NCI-H526 (cell line): ENCODE measurements at places on chromosomes 1 and 21.

GRCh38 chr1:15100121-15100879 lies 53.2 kb upstream of the TMEM51 start:
- DNase-seq = peak; percentile 40

DNA sequence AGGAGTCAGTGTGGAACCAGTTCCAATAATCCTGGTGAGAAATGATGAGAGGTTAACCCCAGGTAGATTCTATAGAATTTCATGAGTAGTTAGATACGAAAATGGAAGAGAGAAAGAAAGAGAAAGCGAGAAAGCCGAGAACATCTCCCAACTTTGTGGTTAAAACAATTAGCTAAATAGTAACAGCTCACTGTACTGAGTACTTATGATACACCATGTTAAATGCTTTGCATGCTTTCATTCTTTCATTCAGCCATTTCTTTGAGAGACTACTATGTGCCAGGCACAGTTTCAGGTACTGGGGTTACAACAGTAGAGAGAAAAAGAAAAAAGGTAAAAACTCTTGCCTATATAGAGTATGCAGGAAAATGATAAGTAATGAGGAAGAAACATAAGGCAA lies 109.7 kb upstream of the SYT6 start:
- DNase-seq = no peak

- DNase-seq = no peak
Observed at GRCh38 chr1:7671676-7672075, 99.4 kb upstream of the VAMP3 start.

DNA sequence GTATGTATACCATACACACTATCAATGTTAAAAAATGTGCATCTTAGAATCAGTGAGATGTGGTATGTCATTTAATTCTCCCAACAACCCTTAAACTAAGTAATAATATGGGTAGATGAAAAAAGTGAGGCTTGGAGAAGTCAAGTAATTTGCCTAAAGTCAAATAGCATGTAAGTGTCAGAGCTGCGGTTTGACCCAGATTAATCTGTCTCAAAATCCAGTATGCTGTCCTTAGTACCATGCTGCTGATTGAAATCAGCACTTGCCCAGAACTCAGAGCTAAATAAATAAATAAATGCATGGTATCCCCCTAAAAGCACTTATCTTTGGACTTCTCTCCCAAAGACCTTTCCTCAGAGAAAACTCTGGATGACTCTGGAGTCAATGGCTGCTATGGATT lies 16.7 kb downstream of the BCL9 start:
- peak; percentile 21 for DNase-seq

- no peak for DNase-seq
Observed at GRCh38 chr21:46397993-46398392, 60.7 kb upstream of the DIP2A start.

DNA sequence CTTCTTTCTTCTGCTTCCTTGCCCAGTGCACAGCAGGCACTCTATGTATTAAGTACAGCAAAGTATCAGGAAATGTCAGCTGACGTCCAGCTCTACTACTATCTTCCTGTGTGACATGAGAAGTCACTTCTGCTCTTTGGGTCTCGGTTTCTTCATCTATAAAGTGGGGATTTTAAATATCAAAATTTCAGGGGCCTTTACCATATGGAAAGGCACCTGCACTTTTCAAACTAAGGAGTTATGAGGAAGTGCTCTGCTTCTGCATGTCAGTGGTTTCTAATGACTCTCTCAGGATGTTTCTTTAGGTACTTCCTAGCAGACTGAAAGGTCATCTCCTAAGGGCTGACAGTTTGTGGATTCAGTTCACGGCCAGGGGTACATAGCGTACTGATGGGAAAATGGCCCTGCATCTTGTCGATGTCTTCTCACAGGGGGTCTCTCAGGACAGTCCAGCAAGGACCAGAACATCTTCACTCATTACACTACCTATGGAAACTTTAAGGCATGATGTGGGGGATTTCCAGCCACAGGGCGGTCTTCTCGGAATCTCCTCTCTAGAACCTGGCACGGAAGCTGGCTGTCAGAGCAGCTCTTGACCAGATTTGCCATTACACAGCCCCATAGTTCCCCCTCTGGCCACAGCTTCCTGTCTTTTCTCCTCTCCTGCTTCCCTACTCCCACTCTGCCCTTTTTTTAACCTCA lies 42.0 kb upstream of the MTF1 start:
- DNase-seq = no peak

DNA sequence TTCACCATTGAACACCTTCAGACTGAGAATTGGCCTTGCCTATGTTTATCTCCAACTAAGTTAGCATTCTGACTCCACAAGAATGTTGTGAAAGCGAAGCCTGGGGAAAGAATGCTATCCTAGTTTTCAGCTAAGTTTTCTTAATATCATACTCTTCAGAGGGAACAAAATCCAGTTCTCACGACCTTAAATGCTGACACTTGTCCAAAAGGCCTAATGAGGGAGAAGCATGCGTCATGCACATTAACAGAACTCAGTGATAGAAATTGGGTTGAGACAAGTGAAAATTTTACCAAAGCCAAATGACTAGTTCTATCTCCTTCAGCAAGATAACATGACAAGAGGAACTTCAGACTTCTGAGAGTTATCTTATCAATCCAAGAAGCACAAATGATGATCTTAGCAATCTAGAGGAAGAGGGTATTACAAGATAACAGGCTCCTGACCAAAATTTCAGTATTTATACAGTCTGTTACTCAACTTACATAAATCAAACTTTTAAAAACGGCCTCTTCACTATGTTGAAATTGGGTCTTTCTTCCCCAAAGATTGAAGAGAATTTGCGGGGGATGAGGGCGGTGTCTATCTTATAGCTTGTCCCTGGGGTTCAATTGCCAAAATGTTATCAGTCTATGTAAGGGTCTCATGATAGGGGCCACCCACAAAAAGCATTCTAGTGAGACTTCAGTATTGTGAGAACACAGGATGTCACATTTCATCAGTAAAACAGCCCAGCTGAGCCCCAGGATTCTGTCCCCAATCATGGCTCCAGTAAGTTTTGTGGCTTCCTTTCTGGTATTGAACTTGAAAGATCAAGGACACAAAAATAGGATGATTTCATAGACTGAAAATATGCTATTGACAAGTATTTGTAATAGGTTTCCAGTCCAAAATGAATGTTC lies 26.5 kb upstream of the SLC45A3 start:
- no peak for DNase-seq

DNA sequence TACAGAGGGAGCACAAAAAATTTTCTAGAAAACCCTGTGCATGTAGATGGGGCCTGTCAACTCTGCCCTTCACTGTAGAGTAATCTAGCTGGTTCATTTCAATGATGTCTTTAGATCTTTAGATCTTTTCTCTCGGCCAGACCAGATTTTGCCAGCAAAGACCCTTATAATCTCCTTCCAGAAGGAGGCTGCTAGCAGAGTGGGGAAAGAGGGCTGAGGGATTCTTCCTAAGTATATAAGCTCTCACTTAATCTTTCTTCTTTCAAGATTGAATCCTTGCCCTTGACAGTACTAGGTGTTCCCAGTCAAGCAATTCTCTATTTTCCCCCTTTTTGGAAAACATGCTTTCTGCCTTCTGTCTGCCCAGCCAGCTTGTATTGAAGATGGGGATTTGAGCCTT lies 34.3 kb downstream of the BCAS2 start:
- no peak for DNase-seq

DNA sequence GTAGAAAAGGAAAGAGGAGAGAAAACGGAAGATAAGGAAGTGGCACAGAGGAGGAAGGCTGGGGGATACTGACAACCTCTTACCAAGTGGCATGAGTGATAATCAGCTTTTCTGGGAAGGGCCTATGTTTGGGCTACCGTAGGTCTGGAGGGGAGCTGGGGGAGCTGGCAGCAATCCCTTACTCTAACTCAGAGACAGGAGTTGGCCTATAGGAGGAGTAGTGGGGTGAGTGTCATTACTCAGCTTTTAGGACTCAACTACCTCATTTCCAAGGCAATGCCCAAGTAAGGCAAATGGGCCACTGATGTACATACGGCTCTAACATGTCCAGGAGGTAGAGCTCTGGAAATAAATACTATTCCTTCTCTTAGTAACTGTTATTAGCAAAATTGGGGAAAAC lies 48.7 kb upstream of the DMRTA2 start:
- DNase-seq = no peak

- no peak for DNase-seq
Observed at GRCh38 chr1:3527774-3528173, 73.3 kb downstream of the ARHGEF16 start.

GRCh38 chr1:31937300-31938183 lies 626 bp downstream of the PTP4A2 start:
- no peak for DNase-seq

- no peak for DNase-seq
Observed at GRCh38 chr1:4048921-4049320, 148.8 kb upstream of the C1orf174 start.

DNA sequence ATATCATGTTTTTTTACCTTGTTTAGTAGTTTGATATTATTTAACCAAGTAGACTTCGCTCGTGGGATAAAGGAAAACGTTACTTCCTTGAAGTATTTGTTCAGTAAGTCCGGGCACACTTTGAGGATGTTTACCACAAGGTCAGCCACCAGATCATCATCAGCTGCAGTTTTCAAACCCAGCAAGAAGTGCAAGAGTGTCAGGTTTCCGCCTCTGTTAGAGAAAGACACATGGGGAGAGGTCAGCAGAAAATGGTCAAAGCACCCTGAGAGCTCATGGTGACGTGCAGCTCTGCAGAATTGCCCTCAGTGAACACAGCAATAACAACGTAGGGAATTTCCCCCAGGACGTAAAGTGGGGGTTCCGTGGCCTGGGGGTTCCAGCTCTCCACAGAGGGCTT lies 24.4 kb downstream of the URB1 start:
- no peak for DNase-seq

DNA sequence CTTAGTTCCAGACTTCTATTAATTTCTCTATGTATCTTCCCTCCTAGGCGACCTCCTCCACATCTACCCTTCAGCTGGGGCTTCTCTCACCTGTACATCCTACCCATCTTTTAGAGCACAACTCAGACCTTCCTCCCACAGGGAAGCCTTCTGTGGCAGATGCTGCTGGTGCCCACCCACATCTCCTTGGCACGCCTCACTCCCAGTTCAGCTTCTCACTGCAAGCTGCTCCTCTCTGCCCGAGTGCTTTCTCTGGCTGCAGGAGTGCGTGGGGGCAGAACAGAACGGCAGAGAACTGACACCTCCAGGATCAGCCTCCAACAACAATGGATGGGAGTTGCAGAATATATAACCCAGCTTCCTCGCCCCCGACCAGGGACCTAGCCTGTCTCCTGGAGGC lies 36.5 kb downstream of the ZBTB18 start:
- no peak for DNase-seq

DNA sequence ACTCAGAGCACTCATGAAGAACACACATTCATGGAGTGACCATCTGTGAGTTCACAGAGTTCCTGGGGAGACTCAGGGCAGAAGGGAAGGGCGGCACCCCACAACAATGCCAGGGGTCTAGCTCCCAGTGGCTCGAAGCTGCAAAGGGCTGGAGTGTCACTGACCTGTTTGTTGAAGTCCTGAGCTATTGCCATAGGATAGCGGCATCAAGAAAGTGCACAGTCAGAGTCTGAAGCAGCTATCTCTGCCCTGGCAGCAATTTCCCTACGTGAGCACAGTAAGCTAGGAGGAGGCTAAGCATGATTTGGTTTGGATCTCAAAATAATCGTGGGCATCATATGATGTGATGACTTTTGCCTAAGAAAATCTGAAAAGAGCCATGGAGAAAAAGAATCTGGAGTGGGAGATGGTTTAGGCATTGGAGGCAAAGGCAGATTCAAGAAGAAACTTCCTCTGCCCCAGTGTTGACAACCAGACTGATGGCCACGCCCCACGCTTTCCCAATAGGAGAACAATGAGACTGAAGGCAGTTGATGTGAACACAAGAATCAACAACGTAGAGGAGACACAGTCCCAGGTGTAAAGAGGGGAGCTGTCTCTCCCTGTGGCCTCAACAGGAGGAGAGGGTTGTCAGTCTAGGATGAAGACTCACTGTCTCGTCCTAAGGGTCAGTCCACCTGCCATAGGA lies 100.0 kb upstream of the SLC25A33 start:
- no peak for DNase-seq

GRCh38 chr1:198811449-198811848 lies 172.6 kb downstream of the PTPRC start:
- DNase-seq = no peak

DNA sequence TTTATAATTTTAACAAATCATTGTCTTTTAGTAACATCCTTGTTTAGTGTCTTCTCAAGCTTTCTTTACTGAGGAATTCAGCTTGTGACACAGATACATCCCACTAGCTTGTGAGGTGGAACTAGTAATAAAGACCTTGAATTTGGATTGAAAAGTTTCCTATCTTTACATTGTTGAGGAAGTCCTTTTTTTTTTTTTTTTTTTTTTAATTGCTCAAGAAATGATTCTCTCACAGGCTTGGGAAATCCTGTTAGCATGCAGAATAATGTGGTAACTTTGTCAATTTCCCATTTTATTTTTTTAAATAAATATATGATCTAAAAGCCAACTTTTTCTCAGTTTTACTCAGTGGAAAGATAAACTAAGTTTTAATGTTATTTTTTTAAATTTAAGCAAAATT lies 15.8 kb downstream of the DENND2D start:
- DNase-seq = no peak

DNA sequence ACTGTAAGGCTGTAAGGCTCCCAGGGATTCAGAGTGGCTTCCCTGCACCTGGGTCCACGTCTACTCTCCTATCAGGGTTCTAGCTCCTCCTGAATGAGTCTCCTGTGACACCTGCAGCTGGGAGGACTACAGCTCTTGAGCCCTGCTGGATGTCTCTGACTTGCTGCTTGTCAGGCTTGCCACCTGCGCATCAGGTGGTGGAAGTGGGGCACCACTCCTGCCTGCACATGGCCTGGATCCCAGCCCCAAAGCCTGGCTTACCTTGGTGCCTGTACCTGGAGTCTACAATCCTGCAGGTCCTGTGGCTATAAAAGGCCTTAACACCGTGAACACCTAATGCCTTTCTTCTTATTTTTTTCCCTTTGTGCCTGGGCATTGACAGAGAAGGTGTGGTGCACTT lies 82.2 kb downstream of the FAM78B start:
- no peak for DNase-seq

DNA sequence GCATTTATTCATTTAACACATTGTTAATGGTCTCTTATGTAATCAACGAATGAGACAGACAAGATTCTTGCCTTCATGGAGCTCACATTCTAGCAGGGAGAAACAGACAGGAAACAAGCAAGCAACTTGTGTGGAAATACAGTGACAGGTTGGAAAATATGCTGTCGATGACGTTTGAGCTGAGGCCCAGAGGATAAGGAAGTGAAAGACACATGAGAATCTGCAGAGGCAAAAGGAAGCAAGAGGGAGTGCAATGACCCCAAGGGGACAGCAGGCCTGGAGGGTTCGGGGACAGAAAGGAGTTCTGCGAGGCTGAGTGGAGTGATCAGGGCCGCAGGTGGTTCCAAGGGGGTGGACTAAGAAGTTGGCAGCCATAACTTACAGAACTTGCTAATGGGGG lies 60.6 kb upstream of the AKT3 start:
- DNase-seq = no peak

GRCh38 chr1:168881656-168882260 lies 152.8 kb upstream of the DPT start:
- DNase-seq = peak; percentile 73
